Renal cortex interstitium (tissue), 15 donors: ENCODE measurements at places on chromosomes 6 and 20. TPM values are rescaled to one million over a fixed set of nuclear protein-coding genes. Genes with fewer than 3 reads are reported as not detected.

GRCh38 chr6:144888621-144889020, 603.5 kb downstream of the UTRN start:
- DNase-seq, result no peak

DNA sequence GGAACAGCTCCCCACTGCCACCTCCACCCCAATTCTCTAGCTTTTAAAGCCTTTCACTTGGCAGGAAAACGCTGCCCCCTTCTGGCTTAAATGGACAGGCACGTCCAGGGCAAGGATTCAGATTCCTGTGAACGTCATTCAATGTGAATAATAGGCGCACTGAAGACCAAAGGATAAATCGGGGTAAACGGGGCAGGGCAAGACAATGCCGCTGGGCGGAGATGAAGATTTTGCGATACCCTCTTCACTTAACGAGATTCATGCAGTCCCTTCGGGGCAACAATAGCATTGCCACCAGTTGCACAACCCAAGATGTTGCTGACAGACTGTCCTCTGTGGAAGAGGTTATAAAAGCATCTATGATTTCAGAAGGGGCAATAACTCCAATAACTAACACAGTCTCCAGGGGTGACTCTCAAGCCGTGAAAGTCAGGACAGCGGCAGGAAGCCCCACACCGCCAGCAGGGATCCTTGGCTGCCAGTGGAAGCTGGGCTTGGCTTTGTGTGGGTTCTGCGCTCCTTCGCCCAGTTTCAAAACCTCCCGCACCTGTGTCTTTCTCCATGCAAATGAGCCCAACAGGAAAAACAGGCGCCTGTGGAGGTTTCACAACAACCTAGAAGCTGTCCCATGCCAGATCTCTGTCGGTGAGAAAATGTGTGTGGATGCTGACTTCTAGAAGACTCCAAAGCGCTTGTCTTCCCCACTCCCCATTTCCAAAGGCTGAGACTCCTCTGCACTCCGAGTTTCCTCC, 291.8 kb downstream of the BMP7 start:
- peak; percentile 53 for DNase-seq

GRCh38 chr6:109019911-109020310, 74.7 kb downstream of the SESN1 start:
- no peak for DNase-seq

GRCh38 chr20:62191781-62192559, 9.1 kb downstream of the MTG2 start:
- no peak for DNase-seq

DNA sequence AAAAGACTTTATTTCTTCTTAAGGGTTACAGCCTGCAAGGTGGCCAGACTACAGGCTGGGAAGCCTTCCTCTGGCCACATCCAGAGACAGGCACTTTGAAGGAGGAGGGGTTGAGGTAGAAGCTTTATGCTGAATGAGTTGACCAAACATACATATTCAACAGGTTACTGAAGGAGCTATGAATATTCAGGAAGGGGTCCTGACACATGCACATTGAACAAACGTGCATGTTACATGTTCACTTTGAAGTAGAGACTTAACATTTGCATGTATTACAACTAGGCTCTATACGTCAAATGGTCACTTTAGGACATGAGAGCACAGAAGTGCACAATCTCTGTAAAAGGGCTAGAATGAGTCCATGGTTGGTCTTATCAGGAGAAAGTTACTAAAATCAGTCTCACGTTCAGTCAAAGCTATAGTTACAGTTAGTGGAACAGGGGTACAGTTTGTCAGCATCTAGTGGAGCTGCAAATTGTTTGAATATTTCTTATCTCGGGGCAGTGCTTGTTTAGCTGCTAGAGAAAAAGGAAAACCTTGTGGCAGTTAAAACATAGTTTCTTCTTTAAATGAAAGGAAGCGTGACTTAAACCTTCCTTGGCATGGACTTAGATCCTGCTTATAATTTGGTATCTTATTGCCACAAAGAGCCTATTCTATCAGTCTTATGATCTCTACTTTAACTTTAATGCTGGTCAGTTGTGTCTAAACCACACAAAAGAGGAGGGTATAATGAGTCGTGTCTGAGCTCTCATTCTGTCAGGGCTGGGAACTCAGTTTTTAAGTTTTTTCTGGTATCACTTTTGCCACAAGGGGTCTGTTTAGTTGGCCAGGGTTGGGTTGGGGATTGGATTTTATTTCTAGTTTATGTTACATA, 4.6 kb upstream of the ZSCAN9 start:
- DNase-seq, result no peak

The FYN gene
- polyA plus RNA-seq, result 176 TPM

DNA sequence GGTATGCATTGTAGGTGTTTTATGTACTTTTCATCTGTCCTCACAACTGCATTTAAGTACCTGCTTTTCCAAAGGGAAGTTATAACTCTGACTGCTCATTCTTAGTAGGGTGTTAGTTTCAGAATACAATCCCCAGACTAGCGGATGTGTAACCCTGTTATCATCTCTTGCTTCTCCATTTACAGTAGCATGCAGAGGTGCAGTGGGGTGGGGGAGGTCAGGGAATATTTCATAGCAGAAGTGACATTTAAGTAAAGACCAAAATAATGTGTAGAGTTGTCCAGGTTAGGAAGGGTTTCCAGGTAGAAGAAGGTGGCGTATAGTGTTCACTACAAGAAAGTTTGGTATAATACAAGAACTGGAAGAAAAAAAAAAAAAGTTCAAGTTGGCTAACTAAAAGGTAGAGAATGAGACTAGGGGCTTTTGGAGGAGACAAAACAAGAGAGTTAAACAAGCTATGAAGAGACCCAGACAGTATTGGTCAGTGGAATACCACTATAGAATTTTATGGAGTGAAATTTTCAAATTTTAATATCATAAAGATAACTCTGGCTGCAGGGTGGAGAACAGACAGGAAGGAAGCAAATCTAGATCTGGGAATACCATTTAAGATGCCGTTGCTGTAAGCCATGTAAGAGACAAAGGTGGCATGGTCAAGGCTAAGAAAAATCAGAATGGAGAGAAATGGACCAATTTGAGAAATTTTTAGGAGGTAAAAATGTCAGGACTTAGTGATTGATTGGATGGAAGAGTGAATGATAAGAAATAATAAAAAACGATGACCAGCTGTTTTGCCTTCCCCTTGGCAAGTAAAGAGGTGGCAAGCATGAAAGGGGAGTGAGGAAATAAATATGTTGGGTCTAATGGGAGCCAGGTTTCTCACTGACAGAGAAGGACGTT, 2.2 kb upstream of the AHI1 start:
- no peak for DNase-seq

GRCh38 chr6:110421749-110422443, 6.5 kb upstream of the DDO start:
- DNase-seq, result no peak
